ENCODE measurements at places on chromosomes 16 and 17.

- no peak for DNase-seq
Observed at GRCh38 chr16:28191364-28191960, 20.3 kb downstream of the XPO6 start.

DNA sequence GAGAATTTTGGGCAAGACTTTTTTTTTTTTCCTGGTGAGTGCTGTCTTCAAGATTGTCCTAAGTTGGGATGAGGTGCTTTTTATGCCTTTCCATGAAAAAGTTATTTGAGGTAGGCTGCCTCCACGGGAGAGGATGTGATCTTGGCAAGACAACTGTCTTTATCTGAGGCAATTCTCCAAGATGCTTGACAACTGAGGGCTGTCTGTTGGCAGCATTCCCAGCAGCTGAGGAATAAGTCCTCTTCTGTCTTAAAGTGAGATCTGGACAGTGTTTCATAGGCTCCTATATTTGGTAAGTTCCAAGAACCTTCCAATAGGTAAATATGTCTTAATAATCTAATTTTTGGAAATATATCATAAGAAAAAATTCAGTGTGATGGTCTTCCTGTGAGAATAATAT lies 662.0 kb downstream of the CDH11 start:
- DNase-seq: no peak

- no peak for DNase-seq
Observed at GRCh38 chr17:48441231-48441711, 11.3 kb upstream of the SKAP1 start.

- DNase-seq: no peak
Observed at GRCh38 chr16:84839956-84840355, 20.2 kb downstream of the CRISPLD2 start.

- no peak for DNase-seq
Observed at GRCh38 chr17:45689451-45689850, 94.7 kb upstream of the CRHR1 start.

- peak; percentile 36 for DNase-seq
Observed at GRCh38 chr17:34997355-34997862, 17.1 kb downstream of the LIG3 start.

DNA sequence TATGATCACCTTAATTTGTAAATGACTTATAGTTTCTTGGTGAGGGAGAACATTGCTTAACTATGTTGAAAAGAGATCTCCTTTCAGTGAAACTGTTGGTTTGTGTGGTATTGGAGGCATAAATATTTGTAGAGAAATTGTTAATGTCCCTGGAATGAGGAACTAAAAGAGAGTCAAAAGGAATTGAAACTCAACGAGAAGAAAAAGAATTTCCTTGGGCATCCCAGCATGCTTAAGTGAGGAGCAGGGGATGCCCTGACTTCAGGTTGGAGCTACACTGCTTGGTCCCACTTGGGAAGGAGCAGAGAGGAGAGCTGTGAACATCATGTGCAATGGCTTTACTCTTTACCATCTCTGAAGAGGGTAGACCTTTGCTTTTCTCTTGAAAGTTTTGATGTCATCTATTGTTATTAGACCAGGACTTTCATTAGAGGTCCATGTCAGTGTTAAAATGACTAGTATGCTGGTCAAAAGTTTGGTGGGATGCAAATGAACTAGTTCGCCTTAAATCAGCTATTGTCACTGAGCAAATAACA lies 21.7 kb downstream of the KRT23 start:
- no peak for DNase-seq

DNA sequence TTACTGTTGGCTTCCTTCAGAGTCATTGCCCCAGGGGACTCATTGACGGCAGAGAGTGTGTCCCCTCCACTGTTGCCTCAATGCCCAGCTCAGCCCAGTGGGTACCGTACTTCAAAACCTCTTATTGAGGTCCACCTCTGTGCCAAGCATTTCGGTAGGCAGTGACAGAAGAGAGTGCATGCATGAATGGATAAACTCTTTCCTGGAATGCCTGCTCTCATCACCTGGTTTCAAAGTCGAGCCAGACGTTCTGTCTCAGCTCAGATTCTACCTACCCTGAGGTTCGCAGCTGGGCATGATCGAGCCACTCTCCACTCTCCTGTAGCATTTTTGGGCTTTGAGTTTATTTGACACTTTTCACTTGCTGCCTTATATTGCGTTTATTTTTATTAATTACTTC lies 647.0 kb downstream of the MAF start:
- no peak for DNase-seq

- DNase-seq: peak; percentile 48
Observed at GRCh38 chr16:51095084-51095881, 55.8 kb downstream of the SALL1 start.

DNA sequence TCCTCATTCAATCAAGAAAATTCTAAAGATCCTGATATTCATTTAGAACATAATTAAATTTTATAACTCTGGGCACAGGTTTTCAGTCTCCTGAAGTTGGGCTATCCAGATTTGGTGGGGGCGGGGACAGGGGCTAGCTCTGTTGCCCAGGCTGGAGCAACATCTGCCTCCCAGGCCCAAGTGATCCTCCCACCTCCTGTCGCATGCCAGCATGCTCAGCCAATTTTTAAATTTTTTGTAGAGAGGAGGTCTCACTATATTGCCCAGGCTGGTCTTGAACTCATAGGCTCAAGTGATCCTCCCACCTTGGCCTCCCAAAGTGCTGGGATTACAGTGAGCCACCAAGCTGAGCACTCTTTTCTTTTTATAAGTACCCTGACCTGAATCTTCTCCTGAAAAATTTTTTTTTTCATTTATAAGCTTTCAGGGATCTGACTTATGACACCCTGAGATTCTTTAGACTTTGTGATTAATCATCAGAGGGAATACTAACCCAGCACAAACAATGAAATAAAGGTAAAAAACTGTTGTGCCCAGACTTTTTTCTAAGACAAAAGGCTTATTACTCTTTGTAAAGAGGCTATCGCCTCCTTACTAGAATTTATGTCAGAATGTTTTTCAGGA lies 62.6 kb downstream of the TUBD1 start:
- DNase-seq: no peak

GRCh38 chr16:68291227-68291626 lies 19.5 kb downstream of the SLC7A6OS start:
- no peak for DNase-seq

- DNase-seq: no peak
Observed at GRCh38 chr16:59459806-59460205, 725.7 kb upstream of the GOT2 start.

DNA sequence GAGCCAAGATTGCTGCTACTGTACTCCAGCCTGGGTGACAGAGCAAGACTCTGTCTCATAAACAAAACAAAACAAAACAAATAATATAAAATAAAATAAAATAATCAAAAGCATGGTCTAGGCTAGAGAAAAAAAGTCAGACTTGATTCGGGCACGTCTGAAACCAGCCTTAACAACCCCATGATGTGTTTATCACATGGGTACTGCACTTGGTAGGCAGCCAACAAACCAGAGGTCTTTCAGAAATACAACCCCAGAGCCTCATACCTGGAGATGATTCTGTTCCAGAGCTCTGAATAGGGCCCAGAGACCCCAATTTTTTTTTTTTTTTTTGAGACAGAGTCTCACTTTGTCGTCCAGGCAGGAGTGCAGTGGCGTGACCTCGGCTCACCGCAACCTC lies 9.6 kb upstream of the HAPSTR1 start:
- no peak for DNase-seq

GRCh38 chr17:41959336-41960095 lies 7.1 kb upstream of the CNP start:
- DNase-seq: peak; percentile 92

GRCh38 chr16:12925026-12925800 lies 23.8 kb downstream of the SHISA9 start:
- no peak for DNase-seq

DNA sequence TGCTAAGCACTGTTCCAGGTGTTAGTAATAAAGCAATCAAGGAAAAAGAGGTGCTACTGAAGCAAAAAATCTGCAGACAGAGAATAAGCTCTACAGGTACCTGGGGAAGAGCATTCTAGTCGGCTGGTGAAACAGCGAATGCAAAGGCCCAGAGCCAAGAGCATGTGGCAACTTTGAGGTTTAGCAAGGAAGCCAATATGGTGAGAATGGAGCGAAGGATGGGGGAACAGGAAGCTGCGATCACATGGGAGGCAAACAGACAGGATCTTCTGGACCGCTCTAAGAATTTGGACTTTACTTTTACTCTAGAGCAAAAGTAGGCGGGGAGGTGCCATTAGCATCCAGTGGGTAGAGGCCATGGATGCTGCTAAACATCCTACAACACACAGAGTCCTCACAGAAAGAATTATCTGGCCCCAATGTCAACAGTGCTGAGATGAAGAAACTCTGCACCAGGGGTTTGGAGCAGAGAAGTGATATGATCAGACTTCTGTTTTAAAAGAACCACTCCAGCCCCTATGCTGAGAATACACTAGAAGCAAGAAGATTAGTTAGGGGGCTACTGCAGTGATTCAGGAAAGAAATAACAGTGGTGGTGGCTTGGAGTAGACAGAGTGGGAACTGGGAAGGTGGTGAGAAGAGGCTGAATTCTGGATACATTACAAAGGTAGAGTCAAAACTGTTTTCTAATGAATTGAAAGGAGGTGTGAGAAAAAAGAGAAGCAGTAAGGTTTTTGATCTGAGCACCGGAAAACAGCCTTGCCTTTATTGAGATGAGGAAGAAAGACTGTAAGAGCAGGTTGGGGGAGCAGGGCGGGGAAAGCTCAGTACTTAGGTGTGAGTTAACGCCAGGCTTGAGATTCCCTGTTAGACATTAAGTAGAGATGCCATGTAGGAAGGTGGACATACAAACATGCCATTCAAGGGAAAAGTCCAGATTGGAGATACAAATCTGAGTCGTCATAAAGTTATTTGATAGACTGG lies 11.0 kb downstream of the EFTUD2 start:
- DNase-seq: no peak

DNA sequence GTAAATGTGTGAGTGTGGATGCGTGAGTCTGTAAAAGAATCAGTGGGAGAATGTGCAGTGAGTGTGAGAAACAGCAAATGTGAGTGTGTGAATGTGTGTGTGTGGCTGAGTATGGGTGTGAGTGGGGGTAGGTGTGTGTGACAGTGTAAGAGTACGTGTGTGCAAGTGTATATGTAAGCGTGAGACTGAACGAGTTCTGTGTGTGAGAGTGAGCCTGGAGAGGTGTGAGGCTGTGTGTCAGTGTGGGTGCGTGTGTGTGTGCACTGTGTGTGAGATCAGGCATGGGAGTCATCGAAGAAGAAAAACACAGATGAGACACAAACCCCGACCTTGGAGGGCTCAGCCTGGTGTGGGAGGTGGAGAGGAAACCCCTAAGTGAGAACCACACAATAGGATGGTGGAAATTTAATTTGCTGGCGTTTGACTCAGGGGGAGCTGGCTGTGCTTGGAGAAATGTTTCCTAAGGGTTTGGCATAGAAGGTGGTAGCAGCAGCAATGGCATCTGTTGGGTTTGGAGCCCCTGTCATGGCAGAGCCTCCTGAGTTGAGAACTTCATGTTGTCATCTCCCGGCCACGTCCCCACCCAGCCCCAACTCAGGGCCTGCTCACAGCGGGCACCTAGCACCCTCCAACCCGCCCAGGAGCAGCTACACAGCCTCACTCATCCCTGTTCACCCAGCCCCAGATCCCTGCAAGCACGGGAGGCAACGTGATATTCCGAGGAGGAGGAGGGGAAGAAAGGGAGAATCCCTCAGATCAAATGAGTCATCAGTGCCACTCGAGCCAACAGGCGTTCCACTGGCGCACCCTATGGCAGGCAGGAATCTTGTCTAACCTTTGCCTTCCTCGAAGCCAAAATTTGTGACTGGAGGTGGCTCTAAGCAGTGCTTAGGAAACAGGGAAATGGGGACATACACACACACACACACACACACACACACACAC lies 14.3 kb upstream of the NUBP1 start:
- peak; percentile 46 for DNase-seq

DNA sequence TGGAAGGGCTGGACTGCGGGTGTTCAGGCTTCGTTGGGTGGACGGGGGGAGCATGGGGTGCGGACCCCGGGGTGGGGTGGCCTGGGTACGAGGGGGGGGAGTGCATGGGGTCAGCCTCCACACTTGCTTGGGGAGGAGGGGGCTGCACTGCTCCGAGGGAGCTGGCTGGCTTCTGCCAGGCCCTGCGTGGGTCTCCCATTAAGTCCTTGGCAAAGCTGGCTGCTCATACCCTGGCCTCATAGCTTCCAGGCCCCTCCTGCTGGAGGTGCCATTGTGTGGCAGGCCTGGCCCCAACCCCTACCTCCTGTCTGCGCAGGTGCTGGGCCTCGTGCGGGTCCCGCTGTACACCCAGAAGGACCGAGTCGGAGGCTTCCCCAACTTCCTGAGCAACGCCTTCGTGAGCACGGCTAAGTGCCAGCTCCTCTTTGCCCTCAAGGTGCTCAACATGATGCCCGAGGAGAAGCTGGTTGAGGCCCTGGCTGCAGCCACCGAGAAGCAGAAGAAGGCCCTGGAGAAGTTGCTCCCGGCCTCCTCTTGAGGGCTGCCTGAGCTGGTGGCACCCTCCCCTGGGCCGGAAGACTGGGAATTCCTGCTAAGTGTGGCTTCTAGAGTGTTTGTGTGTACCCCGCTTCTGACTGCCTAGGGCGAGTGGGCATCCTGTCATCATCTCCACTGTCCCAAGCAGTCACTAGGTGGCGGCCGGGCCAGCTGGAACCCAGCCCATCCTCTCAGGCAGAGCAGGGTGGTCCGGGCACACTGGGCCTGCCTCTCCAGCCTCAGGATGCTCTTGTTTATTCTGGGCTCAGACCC lies 1.5 kb downstream of the NUDT16L1 start:
- DNase-seq: peak; percentile 52

Measured in islet precursor cell (in vitro differentiated cells).